ENCODE measurements at places on chromosomes 6 and 20.

- no peak for DNase-seq
Measured at GRCh38 chr20:19465536-19465935, 253.1 kb downstream of the SLC24A3 start.

DNA sequence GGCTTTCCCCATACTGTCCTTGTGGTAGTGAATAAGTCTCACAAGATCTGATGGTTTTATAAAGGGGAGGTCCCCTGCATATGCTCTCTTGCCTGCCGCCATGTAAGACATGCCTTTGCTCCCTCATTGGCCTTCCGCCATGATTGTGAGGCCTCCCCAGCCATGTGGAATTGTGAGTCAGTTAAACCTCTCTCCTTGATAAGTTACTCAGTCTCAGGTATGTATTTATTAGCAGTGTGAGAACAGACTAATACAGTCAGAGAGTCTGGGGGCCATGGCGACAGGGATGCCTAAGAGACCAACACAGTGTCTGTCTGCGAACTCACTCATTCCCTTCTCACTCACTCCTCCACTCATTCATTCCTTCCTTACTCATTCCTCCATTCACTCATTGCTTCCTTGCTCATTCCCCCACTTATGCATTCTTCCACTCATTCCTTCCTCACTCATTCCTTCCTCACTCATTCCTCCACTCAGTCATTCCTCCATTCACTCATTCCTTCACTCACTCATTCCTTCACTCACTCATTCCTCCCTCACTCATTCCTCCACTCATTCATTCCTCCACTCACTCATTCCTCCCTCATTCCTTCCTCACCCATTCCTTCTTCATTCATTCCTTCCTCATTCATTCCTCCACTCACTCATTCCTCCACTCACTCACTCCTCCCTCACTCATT, 137.5 kb upstream of the AGPAT4 start:
- DNase-seq = no peak

- DNase-seq = no peak
Measured at GRCh38 chr6:19052219-19052618, 665.1 kb downstream of the RNF144B start.

- DNase-seq = no peak
Measured at GRCh38 chr6:2514965-2515543, 235.7 kb downstream of the MYLK4 start.

DNA sequence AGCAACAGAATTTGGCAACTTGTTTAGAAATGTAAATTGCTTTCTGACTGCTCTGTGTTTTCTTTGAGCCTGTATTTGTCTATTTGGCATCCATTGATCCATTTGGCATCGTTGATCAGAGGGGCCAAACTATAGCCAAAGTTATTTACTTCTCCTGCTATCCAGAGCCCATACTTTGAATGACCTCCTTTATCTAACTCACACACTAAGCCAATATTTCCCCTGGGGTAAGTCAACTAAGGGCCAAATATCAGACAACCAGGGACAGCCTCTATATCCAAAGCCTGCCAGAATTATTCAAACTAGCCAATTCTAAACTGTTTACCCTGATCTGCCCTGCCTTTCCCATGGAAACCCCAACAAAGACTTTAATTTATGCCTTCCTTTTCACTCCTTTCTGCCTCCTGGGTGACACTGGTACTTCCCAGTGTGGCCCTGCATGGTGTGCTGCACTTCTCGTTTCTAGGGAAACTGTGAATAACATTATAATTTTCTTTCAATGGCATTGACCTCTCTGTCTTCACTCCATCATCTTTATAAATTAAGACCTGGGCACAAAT, 19.8 kb upstream of the ZNF184 start:
- DNase-seq = no peak

- DNase-seq = no peak
Measured at GRCh38 chr6:138691595-138692057, 81.9 kb upstream of the CCDC28A start.

DNA sequence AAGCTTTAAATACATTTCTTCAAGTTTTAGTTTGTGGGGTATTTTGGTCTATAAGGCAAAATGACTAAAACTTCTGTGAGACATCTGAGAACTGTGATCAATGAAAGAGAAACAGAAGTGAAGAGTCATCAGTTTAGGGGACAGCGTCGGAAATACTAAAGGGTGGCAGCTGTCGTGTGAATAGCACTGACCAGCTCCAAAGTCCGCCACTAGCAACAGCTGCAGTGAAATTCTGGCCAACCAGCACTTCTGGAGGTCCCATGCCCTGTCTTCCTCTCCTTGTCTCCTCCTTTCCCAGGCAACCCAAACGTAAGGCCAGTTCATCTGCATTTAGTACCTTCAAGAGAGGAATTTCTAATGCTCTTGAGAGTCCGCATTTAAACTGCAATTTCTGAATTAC, 87.5 kb downstream of the DACT2 start:
- DNase-seq = no peak

GRCh38 chr6:74283532-74283931, 587.5 kb downstream of the CD109 start:
- no peak for DNase-seq

GRCh38 chr20:43545837-43546578, 12.8 kb upstream of the SGK2 start:
- no peak for DNase-seq

DNA sequence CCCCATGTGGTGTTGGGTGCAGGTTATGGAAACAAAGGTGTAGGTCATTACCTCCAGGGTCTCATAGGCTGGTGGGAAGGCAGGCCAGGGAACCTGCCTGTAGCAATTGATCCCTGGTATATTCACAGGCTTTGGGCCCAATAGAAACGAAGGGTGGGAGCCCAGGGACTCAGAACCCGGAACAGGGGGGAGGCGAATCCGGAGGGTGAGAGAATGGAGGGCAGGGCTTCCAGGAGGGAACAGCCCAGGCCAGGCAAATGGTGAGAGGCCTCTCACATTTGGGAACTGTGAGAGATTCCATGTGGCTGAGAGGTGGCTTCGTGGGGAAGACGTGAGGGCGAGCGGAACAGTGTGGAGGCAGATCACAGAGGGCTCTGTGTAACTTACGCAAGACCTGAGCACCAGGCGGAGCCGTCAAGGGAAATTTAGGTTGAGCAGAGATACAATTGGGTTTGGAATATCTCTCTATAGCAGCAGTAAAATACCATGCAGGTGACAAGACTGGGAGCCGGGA, 267.1 kb downstream of the ERMARD start:
- no peak for DNase-seq

DNA sequence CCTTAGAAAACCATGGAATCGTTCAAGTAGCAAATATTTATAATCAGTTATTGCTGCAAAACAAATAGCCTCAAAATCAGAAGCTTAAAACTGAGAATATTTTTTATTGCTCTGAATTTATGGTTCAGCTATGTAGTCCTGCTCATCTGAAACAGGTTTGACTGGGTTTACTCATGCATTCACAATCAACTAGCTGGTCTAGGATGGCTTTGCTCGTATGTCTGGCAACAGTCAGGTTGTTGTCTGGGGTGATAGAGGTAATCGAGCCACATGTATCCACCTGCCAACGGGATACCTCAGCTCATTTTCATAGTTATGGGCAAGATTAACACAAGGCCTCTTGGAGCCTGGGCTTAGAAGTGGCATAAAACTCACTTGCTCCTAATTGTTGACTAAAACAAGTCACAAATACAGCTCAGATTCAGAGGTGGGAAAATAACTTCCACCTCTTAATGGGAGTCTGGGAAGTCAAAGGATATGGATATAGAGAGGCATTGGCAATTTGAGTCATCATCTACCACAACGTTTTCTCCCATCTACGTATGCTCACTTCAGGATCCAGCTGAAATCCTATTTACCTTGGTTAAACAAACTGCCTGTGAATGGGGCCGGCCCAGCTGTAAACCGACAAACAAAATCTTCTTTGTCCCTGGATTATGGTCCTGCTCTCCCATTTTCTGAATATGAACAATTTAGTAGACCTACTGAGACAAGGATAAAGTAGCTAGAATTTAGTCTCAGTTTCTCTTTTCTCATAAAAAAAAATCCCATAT, 54.5 kb upstream of the TENT5A start:
- no peak for DNase-seq

DNA sequence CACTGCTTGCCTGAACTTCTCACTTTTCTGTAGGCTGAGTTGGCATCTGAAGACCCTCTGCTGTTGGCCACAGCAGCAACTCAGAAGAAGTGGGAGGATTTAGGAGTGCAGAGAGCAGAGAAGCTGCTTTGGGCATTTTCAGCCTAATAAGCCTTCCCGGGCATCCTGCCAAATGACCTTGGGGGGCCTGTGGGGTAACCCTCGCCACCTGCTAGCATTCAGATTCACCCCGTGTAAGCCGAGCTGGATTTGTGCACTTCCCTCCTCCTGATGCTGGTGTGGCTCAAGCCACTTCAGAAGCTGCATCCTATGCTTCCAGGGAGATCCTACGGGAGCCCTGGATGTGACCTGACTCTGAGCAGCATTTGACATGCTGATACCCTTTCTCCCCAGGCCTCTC, 114.8 kb downstream of the LRFN2 start:
- no peak for DNase-seq

DNA sequence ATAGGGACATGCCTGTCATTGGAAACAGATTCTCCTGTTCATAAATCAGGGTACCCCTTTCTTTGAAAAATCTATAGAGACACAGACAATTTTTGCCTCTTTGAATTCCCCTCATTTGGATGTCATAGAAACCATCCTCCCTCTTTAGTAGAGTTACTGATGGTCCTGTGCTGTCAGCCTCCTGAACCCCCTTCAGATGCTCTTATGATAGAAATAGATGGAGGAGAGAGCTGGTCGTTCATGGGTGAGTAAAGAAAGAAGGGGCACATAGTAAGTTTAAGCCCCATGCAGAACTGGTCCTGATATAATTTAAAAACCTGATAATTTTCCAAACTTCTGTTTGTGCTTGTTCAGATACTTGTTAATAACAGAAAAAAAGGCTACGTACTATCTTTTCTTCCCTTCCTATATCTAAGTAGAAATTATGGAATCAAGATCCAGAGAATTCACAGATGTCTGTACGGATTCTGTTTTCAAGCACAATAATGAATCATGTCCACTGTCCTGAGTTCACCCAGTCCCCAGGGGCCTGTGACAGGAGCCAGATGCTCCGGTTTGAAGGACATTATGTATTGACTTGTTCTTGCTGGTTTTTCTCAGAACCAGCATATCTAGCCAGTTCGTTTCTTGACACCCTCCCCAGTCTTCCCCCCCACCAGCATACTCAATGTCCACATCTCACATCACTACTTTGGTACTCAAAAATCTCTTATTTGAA, 78.1 kb downstream of the NCOA7 start:
- no peak for DNase-seq

- DNase-seq = no peak
Measured at GRCh38 chr6:145802141-145802540, 12.5 kb downstream of the FBXO30 start.

DNA sequence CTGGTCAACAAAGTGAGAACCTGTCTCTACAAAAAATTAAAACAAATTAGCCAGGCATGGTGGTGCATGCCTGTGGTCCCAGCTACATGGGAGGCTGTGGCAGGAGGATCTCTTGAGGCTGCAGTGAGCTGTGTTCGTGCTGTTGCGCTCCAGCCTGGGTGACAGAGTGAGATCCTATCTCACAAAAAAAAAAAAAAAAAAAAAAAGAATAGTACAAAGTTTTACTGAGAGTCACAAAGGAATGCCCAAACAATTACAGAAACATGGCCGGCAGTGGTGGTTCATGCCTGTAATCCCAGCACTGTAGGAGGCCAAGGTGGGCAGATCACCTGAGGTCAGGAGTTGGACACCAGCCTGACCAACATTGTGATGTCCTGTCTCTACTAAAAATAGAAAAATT, 14.8 kb upstream of the DSTN start:
- no peak for DNase-seq

GRCh38 chr6:101799531-101799930, 406.0 kb downstream of the GRIK2 start:
- DNase-seq = no peak

GRCh38 chr6:52537001-52537753, 39.7 kb downstream of the TRAM2 start:
- no peak for DNase-seq

DNA sequence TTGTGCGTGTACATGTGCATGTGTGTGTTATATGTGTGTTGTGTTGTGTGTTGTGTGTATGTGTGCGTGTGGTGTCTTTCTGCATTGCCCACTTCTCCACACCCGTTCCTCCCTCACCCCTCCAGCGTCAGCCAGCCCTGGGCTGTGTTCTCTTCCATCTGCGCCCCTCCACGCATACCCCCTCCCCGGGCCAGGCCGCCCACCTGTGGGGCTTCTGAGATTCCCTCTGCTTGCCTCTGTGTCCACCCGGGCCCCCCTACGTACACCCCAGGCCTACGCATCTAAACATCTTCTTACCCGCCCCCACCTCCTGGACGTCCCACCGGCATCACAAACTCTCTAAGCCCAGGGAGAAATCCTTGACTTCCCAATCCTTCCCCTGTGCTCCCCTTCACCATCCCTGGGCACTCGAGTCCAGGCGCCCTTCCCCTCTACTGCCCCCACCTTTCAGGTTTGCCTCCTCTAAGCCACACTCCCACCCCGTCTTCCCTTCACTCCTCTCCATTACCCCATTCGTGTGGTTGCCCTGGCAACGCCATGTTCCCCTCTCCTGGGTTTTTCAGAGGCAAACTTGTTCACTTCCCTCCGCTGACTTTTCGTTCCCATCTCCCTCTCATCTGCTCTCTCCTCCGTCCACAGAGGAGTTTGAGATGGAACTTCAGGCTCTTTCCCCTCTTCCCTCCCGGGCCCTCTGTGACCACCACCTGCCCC, 81.7 kb upstream of the NNAT start:
- DNase-seq = no peak

GRCh38 chr6:81003156-81003555, 749.3 kb downstream of the TENT5A start:
- DNase-seq = no peak

DNA sequence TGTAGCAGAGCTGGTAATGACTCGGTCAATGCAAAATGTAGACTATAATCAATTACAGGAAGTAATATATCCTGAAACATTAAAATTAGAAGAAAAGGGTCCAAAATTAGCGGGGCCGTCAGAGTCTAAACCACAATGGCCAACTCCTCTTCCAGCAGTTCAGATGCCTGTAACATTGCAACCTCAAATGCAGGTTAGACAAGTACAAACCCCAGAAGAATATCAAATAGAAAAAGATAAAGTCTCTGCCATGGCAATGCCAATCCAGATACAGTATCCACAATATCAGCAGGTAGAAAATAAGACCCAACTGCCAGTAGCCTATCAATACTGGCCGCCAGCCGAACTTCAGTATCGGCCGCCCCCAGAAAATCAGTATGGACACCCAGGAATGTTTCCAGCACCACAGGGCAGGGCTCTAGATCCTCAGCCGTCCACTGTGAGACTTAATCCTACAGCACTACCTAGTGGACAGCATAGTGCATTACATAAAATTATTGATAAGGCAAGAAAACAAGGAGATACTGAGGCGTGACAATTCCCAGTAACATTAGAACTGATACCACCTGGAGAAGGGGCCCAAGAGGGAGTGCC, 158.4 kb downstream of the GPX5 start:
- DNase-seq = no peak

- DNase-seq = no peak
Measured at GRCh38 chr6:118391086-118391485, 157.0 kb upstream of the PLN start.

GRCh38 chr6:159879856-159880255, 10.9 kb upstream of the MAS1 start:
- no peak for DNase-seq

- no peak for DNase-seq
Measured at GRCh38 chr6:5174756-5175549, 85.8 kb downstream of the LYRM4 start.

- DNase-seq = no peak
Measured at GRCh38 chr6:98927534-98927933, 20.2 kb downstream of the FBXL4 start.
